Stimulated activated naive CD8-positive, alpha-beta T cell treated with anti-CD3 and anti-CD28 coated beads, Interleukin-15, amount 100 ng/mL, for 72 hours (primary cell): ENCODE measurements at places on chromosomes 16 and 17.

GRCh38 chr17:10875430-10875851, 37.6 kb upstream of the PIRT start:
- no peak for DNase-seq

GRCh38 chr16:68834550-68834949, 8.8 kb upstream of the TANGO6 start:
- DNase-seq = no peak

DNA sequence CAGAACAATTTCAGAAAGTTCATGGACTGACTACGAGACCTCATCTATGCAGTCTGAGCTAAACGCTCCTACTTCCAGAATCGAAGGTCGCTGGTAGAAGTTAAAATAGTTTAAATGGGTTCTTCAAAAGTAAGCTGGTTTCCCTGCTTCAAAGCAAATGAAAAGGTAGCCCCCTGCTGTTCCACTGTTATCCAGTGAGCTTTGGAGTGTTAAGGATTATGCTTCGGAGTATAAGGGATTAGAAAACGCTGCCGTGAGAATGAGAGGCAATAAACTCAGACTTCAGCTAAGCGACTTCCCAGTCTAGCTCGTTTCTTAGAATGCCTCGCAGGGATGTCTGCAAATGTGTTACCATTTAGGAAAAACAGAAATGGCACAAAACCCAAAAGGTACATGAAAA, 12.4 kb downstream of the MLYCD start:
- no peak for DNase-seq

DNA sequence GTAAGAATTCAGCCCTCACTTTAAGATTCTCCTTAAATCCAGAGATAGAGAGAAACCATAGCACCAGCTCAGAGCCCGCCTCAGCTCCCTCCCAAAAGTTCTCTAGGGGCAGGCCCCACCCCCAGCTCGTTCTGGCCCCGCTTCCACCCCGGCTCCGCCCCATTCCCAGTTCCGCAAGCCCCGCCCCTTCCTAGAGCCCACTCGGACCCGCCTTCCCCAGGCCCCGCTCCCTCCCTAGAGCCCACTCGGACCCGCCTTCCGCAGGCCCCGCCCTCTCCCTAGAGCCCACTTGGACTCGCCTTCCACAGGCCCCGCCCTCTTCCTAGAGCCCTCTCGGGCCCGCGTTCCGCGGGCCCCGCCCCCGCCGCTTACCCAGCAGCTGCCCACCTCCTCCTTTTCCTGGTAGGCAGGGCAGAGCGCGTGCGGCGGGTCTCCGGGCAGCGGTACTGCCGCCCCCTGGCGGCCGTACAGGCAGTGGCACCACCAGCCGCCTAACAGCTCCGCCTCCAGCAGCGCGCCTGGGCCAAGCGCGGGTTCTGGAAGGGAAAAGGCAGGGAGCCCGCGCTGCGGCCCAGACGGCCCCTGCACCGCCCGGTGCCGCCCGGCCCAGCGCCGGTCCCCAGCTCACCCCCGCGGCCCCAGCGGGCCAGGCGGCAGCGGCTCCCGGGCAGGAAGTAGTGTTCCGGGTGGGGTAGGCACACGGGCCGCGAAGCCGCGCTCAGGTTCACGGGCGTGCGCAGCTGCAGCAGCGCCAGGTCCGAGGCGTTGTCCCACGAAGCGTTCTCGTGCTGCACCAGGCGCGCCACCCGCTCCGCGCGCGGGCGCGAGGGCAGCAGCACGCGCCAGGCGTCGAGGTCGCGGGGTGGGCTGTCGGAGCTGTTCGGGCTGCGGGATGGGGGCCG, 6.8 kb upstream of the PRSS8 start:
- DNase-seq = peak; percentile 100

DNA sequence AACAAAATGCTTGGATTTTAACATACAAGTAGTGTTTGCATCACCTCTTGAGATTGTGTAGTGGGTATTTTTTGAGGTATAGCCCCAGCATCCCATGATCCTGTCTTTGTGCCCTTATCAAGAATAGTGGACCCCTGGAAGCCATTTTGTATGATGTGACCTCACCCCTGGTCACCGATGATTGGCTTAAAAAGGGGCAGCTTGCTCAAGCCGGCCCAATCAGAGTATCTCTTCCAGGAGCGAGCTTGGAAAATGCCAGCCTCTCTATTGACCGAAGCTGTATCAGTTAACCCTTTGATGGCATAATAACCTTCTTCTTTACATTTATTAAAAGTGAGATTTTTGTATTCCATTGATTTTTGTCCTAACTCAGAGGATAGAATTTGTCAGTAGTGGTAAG, 55.5 kb upstream of the FAM20A start:
- DNase-seq = no peak

- DNase-seq = no peak
Measured at GRCh38 chr17:29210879-29211278, 30.7 kb upstream of the MYO18A start.

DNA sequence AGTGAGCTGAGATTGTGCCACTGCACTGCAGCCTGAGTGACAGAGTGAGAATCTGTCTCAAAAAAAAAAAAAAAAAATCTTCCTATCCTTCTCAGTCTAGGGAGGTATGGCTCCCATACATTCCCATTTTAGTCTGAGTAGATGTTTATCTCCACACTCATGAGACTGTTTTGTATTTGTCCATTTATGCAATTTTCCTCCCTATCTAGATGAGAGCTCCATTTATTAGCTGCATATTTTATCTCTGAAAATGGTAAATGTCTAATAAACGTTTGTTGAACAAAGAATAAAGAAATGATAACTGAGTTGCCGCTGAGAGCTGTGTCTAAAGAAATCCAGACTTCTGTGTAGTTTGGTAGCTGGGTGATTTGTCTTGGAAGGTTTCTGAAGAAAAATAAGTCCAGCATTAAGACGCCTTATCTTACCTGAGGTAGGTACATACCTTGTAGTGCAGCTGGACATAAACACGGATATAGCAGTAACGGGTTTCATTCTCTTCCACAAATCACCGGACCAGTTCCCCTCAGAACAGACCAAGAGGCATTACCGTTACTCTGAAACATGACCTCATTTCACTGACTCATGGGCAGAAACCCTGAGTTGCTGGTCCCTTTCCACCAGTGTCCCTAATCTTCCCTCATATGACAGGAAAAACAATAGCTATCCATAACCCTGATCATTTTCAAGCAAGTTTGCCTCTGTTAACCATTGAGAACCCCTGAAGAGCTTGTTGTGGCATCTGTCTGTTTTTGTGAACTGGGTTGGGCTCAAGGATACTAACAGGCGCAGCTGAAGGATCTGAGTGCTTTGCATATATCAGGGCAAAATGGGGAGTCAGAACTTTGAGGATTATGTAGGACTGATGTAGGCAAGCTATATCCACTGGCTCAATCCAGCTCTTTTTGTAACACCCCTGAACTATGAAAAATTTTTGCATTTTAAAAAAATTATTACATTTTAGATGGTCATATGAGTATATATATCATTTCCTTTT, 177.4 kb upstream of the XYLT1 start:
- DNase-seq = no peak

- DNase-seq = no peak
Measured at GRCh38 chr17:62857526-62857925, 49.4 kb upstream of the MARCHF10 start.

DNA sequence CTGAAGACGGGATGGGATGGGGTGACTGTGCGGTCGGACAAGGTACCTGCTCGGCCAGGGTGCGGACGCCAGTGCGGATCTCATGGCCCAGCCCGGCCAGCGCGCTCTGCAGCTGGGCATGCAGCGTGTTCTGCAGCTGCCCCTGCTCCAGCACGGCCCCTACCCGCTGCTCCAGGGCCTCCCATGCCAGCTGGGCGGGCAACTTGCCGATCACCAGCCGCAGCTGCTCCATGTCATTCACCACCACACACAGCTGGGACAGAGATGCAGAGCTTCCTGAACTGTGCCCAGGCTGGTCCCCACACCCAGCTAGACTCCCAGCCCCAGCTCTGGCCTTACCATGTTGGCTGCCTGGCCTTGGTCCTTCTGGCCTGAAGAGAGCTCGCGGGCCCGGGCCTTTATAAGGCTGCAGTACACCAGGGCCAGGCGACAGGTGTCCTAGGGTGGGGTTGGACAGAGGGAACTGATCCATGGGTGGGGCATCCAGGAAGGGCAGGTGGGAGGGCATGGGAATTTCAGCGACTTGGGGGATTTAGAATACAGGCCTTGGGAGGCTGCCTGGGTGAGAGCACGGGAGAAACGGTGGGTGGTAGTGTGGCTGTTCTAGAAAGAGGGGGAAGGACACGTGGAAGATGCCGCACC, 9.8 kb downstream of the UNC13D start:
- no peak for DNase-seq

DNA sequence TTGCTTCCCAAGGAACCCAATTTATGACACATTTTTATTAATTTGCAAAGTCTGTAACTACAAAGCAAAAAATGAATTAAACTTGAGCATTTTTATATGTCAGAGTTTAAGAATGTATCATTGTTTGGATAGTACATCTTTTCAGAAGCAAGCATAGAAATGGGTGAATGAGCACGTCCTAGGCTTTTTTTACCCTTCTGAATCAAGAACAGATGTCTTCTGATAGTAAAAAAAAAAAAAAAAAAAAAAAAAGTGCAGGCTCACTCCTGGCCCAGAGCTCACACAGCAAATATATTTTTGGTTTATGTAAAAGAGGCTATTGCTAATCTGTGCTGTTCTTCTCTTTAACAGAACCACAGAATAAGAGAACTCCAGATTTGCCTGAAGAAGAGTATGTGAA, 6.3 kb downstream of the TERF2IP start:
- no peak for DNase-seq

- no peak for DNase-seq
Measured at GRCh38 chr16:80263848-80264694, 276.7 kb upstream of the DYNLRB2 start.

DNA sequence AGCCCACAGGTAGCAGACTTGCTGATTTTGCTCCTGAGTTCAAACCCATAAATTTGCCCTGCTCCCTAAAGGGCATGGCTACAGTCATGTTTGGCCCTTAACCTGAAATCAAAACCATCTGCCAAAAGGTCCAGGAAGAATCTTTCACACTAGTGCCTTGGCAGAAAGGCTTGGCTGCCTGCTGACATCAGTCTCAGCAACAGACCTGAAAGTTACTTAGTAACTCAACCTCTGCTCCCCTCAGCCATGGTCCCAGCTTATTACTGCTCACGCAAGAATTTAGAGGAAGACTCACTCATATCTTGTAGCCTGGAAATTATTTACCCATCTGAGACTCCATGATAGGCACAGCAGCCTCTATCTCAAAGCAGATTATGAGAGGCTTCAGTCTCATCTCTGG, 98.0 kb upstream of the KIF2B start:
- DNase-seq = no peak

- DNase-seq = no peak
Measured at GRCh38 chr16:70151391-70151790, 22.2 kb upstream of the CLEC18C start.

DNA sequence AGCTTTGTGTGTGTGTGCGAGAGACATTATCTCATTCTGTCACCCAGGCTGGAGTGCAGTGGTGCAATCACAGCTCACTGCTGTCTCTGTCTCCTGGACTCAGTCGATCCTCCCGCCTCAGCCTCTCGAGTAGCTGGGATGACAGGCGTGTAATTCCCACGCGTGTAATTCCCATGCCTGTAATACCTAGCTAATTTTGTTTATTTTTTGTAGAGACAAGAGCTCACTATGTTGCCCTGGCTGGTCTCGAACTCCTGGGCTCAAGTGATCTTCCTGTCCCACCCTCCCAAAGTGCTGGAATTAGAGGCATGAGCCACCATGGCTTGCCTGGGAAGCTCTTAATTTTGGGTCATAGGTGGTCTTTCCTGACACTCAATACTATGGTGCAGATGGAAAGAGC, 205.3 kb upstream of the TNRC6C start:
- DNase-seq = no peak

- no peak for DNase-seq
Measured at GRCh38 chr17:69800870-69801269, 274.2 kb upstream of the KCNJ16 start.

DNA sequence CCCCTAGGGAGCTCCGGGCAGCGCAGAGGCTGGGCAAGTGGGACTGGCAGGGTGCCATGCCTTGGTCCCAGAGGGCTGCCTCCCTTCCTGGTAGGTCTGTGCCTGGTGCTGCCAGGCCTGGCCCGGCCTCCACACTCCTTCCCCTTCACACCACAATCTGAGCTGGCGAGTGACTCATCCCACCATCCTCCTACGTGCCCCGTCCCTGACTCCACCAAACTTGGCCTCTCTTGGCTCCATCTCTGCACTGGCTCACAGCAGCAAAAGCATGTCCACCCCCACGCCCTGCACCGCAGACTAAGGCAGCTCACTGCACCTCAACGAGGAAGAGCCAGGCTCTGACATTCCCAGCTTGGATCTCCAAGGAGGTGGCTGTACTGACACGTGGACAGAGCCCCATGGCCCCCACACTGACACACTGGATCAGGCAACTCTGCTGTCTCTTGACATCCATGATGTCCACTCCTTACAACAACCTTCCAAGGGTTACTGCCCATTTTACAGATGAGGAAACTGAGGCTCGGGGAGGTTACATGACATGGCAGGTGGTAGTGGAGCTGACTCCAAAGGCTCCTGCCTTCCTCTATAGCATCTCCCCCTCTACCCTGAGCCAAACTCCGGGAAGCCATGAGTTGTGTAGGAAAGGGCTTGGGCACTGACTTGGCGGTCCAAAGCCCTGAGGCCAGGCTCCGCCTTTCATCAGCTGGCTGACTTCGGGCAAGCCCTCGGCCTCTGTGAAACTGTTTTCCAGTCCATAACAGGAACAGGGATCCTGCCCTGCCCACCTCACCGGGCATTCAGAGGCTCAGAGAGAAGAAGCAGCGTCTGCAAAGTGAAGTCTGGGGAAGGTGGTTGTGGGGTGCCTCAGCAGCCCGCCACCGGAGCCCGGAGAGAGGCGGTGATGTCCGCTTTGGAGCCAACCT, 20.1 kb upstream of the KRT19 start:
- peak; percentile 72 for DNase-seq

- DNase-seq = peak; percentile 60
Measured at GRCh38 chr17:45235416-45236281, 14.0 kb downstream of the FMNL1 start.

- DNase-seq = no peak
Measured at GRCh38 chr16:5895137-5895536, 797.5 kb upstream of the EEF2KMT start.

DNA sequence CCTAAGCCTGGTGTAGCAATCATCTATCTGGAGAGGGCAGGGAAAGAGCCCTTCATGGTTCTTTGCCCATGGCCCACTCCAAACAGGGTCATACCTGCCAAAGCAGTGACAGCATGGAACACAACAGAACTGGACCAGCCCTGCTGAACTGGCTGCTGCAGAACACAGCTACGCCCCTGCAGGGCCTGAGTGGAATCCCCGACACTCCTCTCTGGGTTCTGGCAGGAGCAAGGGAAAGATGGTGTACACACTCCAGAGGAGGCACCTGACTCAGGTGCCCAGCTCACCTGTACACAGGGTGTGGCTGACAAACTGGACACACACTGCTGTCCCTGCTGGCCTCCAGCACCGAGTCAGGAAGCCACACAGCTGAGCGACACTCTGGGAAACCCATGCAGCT, 19.8 kb downstream of the MIEF2 start:
- DNase-seq = no peak

- DNase-seq = no peak
Measured at GRCh38 chr17:81837641-81838040, 2.8 kb upstream of the PPP1R27 start.
